ENCODE measurements at places on chromosomes 6 and 20.

DNA sequence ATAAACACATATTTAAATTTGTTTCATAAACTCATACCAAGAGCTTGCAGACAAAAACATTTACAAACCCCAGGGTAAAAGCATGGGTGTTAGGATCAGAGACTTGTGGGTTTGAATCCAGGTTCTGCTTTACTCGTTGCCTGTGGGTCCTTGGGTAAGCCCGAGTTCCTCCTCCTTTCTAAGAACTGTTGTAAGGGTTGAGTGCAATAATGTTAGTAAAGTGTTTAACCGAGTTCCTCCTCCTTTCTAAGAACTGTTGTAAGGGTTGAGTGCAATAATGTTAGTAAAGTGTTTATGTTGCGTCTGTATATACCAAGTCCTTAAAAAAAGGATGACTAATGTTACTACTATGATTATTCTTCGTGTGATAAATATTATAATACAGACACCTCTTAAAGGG is 18.7 kb downstream of the CCDC170 start:
- DNase-seq: no peak

DNA sequence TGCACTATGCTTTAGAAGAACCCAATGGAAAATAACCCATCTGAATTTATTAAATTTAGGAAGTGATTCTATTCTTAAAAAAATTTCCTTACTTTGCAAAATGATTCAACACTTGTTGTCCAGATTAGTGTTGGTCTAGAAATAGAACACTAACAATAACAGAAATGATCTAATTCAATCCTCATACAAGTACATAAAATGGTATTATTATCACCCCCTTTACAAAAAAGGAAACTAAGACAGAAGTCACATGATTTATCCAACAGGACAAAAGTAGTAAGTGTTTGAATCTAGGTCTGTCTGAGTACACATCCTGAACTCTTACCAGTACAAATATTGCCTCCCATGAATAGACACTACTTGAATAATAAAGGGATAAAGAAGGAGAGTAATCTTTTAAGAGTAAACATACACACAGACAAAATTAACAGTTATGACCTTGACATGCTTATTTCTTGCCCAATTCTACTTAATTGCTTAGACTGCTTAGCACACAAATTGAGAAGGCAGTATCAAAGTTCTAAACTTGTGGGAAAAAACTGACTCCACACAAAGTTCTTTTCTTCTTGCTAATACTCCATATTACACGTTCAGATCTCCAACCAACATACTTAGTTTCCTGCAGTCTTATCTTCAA is 195.4 kb upstream of the RUNX2 start:
- no peak for DNase-seq

GRCh38 chr6:90146921-90147649 is 149.6 kb downstream of the BACH2 start:
- no peak for DNase-seq

DNA sequence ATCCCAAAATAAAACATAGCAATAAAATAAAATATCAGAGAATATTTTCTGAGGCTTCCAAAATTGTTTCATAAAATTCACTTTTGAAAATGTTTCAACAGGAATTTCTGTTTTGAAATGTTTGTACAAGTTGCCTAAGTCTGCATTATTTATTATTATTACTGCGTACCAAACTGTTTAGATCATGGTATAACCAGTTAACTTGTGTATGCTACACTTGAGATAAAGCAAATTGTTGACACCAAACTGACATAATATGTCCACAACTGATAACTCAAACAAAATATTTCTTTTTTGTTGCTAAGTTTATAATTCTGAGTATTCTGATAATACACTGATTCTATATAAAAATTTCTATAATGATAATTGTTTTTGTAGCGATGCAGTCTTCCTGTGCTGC is 531.8 kb upstream of the EYS start:
- DNase-seq: no peak

- no peak for DNase-seq
Measured at GRCh38 chr20:36644706-36645095, 1.3 kb downstream of the SLA2 start.

- no peak for DNase-seq
Measured at GRCh38 chr20:51678026-51678697, 90.0 kb downstream of the ATP9A start.

- no peak for DNase-seq
Measured at GRCh38 chr6:163702736-163703135, 288.2 kb downstream of the QKI start.

GRCh38 chr6:34457742-34458735 is 7.8 kb upstream of the PACSIN1 start:
- no peak for DNase-seq
